SW 1271 (cell line): ENCODE measurements at places on chromosomes 7 and 10.
A peak's percentile ranks its signal among the peaks of the same experiment; 100 is the strongest.

- no peak for DNase-seq
These were observed 48.0 kb downstream of the NT5C2 start for GRCh38 chr10:103145046-103145445.

DNA sequence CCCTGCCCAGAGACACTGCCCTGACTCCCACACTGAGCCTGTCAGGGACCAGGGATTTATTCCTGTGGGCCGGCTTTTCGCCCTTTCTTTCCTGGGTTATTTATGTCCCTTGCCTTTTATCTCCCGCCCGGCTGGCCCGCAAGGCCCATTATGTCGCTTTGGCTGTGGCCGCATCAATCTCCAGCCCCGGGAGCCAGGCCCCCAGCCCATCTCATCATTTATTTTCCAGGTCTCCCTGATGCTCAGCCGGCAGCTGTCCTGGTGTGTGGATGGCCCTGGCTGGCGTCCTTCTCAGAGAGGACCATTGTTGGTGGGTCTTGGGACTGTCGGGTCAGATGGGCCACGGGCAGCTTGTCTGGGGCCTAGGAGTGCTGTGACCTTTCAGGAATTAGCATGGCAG is 82.3 kb downstream of the FAM241B start:
- DNase-seq = no peak

GRCh38 chr7:107103369-107103768 is 58.9 kb downstream of the PRKAR2B start:
- DNase-seq = peak; percentile 47

DNA sequence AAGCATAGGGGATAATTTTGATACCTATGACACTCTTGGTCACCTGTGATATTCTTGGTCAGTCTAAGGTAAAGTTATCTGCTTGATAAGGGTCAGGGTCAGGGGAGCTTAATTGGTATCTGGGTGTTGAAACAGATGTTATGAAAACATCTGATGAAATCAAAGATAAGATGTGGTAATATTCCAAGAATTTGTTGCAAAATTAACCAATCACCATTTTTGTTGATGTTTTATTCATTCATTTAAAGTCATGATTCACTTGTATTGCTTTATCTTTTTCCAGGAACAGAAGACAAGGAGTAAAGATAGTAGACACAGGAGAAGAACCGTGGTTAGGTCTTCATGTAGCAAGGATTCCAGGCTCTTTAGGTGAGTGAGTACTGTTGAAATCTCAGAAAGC is 103.1 kb downstream of the SEMA3C start:
- DNase-seq = no peak

DNA sequence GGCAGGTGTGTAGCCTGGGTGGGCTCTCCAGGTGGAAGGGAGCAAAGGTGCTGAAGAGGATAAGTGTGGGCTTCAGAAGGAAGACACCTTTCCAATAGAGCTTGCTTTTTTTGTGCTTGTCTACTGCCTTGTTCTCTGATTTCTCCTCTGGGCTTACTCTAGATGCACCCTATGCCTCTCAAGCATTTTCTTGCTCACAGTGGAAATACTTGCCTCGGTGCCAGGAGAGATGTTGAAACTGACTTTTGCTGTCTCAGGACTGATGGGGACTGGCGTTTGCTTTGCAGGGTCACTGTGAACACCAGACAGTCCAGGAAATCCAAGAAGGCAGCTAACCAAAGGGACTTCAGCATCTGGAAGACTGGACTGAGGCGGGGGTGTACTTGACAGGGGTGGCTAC is 187.9 kb downstream of the SNX10 start:
- no peak for DNase-seq

GRCh38 chr7:18437101-18437500 is 58.4 kb upstream of the HDAC9 start:
- no peak for DNase-seq

DNA sequence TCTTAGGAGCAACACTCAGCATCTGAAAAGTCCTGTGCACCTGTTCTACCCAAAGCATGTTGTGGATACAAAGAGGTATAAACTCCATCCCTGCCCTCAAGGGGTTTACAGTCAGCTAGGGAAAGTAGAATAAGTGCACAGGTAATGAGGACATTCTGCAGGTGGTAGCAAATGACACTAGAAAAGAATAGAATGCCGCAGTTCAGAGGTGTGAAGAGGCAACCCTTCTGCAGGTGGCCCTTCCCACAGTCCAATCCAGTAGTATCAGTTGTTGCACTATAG is 36.7 kb downstream of the WBP1L start:
- no peak for DNase-seq
